ENCODE measurements at places on chromosomes 11 and 22.

DNA sequence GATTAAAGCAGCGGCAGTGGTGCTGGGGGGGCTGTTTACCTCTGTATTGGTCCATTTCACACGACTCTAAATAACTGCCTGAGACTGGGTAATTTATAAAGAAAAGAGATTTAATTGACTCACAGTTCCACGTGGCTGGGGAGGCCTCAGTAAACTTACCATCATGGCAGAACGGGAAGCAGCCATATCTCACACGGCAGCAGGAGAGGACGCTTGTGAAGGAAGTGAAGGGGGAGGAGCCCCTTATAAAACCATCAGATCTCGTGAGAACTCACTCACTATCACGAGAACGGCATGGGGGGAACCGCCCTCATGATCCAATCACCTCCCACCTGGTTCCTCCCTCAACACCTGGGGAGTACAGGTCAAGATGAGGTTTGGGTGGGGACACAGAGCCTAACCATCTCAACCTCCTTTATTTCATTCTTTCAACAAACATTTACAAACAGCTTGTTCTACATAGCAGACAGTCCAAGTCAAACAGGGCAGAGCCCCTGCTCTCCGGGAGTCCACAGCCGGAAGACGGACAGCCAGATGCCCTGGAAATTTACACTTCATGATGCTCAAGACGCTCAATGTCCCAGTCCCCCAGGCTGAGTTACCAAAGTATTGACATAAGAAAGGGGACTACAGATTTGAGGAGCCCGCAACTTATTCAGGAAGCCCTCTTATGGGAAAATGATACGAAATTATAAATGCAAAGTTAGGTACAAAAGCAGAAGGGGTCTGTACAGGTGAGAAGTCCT, 26.3 kb upstream of the HMGXB4 start:
- no peak for DNase-seq

- peak; percentile 5 for DNase-seq
Measured at GRCh38 chr11:104997288-104997687, 25.7 kb downstream of the CASP5 start.

DNA sequence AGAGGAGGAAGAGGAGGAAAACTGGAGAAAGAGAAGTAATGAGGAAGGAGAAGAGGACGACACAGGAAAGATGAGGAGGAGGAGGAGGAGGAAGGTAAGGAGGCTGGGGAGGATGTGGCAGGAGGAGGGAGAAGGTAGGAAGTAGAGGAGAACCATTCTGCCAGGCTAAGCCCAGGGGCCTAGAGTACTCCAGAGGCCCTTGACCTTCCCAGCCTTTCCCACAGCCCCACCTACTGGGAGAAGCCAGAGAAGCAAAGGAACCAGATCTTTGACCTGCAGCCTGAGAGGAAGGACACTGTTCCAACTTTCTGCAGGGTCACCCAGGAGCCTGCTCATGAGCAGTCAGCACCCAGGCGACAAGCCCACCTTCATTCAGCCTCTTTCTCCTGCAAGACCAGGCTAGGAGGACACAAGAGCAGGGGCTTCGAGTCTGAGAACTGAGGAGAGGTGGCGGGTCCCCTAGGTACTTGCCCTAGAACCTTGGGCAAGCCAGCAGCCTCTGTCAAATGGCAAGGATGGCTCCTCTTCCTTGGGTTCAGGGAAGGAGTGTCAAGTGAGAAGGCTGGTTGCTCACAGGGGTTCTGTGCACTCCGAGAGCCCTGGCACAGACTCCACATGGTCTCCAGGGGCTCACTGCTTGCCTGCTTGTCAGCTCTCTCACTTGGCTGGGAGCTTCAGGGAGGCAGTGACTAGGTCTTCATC, 27.9 kb upstream of the OAF start:
- DNase-seq = no peak

DNA sequence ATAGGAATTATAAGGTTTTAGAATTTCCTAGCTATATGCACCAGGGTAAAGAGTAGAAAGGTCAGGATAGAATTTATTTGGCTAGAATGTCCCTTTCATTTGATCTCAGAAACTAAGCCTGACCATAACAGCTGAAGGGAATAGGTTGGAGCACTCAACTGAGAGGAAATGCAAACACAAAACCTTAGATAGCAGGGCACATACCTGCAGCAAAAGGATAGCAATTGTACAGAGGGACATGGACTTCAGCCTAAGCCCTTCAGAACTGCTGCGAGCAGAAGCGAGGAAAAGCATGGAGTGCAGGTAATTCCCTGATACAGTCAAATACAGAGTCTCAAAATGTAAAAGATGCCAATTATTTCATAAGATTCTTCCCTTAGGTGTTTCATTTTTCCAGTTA, 211.0 kb upstream of the DDI1 start:
- no peak for DNase-seq

- DNase-seq = no peak
Measured at GRCh38 chr11:120642196-120642894, 130.8 kb downstream of the GRIK4 start.

Measured in hepatic stellate cell (primary cell).